ENCODE measurements at places on chromosomes 3 and 15. TPM values are rescaled to one million over a fixed set of nuclear protein-coding genes. Genes with fewer than 3 reads are reported as not detected.

RTP4 gene
- 4.9 TPM for total RNA-seq

SERINC4 gene
- total RNA-seq: 0.14 TPM

DNA sequence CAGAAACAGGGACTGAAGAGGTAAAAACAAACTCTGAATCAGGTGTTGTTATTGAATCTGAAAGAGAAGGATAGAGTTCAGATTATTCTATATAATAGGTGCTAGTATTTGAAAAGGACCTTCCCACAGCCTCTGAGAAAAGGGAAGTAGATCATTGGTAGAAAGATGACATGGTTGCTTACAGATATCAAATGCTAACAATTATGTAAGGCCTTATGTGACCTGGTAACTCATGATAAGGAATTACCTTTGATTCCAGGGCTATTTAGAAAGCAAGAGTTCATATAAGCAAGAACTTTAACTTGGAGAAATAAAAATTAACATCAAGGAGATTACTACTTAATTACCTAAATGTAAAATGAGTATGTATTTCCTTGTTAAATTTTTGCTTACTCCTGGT is 7.6 kb downstream of the SLC27A2 start:
- no peak for DNase-seq

DNA sequence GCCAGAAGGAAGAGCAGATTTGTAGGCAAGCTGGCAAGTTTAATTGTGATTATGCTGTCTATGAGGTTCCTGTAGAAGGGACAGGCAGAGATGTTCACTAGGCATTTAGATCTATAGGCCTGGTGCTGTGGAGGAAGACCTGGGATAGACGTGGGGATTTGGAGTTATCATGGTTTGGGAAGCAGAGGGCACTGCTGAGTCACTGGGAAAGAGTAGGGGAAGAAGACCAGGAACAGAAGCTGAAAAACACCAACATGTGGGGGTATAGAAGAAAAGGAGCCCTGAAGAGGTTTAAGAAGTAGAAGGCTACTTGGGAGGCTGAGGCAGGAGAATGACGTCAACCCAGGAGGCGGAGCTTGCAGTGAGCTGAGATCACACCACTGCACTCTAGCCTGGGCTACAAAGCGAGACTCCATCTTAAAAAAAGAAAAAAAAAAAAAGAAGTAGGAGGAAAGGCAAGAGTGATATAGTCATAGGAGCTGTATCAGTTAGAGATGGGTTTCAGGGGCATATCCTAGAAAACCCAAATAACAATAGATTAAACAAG is 19.3 kb downstream of the GRK7 start:
- no peak for DNase-seq

DNA sequence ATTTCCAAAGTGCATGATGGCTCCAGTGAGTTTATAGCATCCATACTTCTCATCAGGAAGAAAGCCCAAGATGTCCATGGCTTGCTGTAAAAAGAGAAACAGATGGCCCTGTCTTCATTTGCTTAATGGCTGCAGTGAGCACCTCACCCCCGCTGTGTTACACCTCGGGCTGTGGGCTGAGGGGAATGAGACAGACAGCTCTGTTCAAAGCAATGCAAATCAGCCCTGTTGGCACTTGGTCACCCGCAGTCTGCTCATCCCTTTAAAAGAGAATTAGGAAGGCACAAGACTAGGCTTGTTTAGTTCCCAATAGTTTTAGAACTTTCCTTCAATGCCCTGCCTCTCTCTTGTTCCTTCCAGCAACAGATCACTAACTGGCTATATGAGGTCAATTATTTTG is 25.2 kb downstream of the MYH15 start:
- DNase-seq: no peak

GRCh38 chr3:114454551-114455251 is 160.9 kb downstream of the TIGIT start:
- no peak for DNase-seq

DNA sequence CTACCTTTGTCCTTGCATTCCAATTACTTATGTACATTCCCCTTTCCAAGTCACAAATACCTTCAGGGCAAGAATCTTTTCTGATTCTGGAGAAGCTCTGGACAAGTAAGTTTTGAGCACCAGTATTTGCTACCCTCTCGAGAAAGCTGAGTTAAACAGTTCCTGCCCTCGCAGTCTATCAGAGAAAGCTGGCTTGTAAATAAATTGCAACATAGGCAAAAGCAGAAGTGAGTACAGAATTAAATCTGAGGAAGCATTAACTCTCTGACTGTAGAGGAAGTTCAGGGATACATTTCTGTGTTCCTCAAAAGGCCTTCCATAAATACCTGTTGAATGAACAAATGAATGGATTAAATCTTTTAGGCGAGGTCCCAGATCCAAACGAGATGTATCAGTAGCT is 1.2 kb downstream of the OSBPL11 start:
- DNase-seq: no peak

Data from activated naive CD8-positive, alpha-beta T cell treated with anti-CD3 and anti-CD28 coated beads for 36 hours (primary cell).